ENCODE measurements at places on chromosomes 5 and 9. TPM values are rescaled to one million over a fixed set of nuclear protein-coding genes. Genes with fewer than 3 reads are reported as not detected.

Gene PCDHB5
- total RNA-seq: 0.35 TPM

Gene SCGB3A1
- total RNA-seq: not detected

GRCh38 chr5:178357121-178357521, 124.5 kb upstream of the PHYKPL start:
- DNase-seq: no peak

DNA sequence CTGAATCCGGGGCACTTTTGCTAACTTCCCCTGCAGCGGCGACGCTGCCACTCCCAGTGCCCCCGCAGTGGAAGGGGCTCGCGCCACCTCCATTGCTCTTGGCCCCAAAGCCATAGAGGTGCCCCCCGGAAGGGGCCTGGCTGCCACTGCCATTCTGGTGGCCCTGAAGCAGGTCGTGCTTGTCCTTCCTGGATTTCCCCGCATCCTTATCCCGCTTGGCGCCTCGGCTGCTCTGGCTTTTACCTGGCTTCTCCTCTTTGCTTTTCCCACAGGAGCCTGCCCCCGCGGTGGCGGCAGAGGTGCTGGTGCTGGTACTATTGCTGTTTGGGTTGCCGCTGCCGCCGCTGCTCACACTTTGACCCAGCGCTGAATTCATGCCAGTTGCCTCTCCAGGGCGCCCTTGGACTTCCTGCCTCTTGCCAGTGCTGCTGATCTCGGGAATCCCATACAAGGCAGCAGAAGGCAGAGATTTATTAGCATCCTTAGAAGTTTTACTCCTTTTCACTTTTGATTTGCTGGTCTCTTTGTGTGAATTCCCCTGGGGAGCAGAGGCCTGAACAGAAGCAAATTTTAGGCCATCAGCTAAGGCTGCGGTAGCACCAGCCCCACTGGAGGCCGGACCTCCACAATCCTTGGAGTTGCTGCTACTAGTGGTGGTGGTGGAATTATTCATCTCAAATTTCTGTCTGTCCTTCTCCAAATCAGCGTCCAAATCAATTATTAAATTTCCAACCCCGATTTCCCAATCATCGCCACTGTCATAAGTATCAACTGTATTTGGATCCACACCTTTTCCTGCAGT, 2.1 kb downstream of the ZNF608 start:
- no peak for DNase-seq

Gene IRX1
- total RNA-seq: 3.3 TPM

Gene MYO10
- total RNA-seq: 79.5 TPM

Gene AGPAT2
- total RNA-seq: 70.5 TPM

- DNase-seq: no peak
Observed at GRCh38 chr5:94244921-94245320, 373.5 kb downstream of the KIAA0825 start.

- peak; percentile 97 for DNase-seq
Observed at GRCh38 chr9:95100071-95100627, 217.4 kb downstream of the FANCC start.

Measured in renal cortical epithelial cell (primary cell).